NCI-H2171 (cell line): ENCODE measurements at places on chromosomes 13 and 19.

DNA sequence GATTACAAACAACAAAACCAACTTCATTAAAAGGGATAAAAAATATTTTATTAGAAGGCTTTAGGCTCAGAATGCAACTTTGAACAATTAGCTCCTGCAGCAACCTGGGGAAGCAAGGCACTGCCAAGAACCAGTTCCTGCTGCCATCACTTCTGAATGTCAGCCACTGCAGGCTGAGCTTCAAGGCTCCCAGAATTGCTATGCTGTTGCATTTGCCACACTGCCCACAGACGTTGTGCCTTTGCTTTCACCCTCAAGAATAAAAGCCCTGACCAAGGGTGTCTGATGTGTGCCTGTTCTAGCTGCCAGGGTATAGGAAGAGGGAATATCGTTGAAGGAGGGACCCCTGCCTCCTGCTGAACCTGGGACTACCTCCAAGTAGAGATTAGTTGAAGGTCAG is 238.4 kb downstream of the ITGBL1 start:
- DNase-seq = no peak

- DNase-seq = peak; percentile 52
Observed at GRCh38 chr19:16893686-16893989, 4.8 kb downstream of the F2RL3 start.

GRCh38 chr13:20002787-20003186 is 44.3 kb downstream of the ZMYM2 start:
- DNase-seq = no peak

GRCh38 chr13:35994131-35994966 is 136.8 kb downstream of the DCLK1 start:
- DNase-seq = no peak

DNA sequence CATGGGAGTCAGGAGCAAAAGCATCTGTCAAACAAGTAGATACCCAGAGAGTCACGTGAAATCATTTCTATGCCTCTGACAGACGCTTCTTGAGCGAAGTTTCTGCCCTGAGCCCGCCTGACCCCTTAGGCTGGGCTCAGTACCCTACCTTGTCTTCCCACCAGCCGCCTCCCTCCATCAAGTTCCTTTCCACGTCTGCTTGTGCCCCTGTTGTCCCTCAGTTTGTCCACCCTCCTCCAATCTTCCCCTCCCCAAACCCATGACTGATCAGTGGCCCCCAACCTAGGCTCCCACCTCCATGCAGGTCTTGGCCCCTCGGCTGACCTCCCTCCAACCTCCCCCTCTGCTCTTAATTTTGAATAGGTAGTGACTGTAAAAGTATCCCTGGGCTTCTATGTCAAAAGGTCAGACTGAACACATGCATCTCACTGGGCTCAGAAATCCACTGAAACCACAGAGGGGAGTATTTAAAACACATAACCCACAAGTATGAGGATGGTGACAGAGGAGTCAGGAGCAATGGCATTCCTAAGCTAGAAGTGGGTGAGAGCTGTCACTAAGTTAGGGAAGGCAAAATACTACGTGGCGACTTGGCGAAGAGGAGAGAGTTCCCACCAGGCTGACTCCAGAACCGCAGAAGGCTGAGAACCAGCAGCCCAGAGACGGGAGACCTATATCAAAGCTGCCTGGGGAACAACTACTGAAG is 1.7 kb upstream of the ZNF446 start:
- DNase-seq = no peak

DNA sequence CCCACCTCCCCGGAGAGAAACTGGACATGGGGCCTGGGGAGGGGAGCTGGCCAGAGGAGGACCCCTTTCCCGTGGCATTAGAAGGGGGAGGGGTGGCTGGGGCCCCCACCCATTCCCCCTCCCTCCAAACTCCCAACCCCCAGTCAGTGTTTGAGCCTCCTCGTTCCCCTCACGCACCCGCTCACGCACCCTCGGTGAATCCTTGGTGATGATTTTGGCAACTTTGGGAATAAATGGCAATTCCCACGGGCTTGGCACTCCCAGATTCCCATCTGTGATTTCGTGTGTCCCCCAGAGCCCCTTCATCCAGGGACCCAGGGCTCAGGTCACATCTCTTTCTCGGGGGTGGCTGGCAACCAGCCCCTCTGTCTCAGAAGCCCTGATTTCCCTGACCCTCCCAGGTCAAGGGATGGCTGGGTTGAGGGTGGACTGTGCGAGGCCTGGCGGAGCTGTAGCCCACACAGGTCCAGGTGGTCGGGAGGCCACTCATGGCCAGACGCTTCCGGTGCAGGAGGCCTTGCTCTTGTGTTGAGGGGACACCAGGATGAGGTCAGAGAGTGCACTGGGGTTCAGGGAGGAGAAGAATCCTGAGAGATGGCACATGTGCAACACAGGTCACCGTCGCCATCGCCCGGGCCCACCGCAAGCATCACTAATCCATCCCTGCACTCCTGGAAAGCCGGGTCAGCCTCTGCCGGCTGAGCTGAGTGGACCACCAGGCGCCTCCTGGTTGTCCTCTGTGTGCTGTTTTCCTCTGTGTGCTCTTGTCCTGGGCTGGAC is 20.7 kb downstream of the EPN1 start:
- DNase-seq = no peak

GRCh38 chr13:20156702-20157101 is 4.2 kb downstream of the GJA3 start:
- no peak for DNase-seq

GRCh38 chr19:45448887-45449299 is 18.9 kb upstream of the FOSB start:
- no peak for DNase-seq

GRCh38 chr13:45332036-45332830 is 8.8 kb downstream of the TPT1 start:
- DNase-seq = no peak

- no peak for DNase-seq
Observed at GRCh38 chr19:35710784-35711723, 6.7 kb downstream of the ZBTB32 start.
